ENCODE measurements at places on chromosomes 11 and 22.

GRCh38 chr11:78783301-78783700 lies 208.6 kb upstream of the NARS2 start:
- DNase-seq: no peak

- no peak for DNase-seq
These were observed 96.2 kb upstream of the MTMR2 start for GRCh38 chr11:96019810-96020747.

- no peak for DNase-seq
These were observed 575.4 kb upstream of the LRRC4C start for GRCh38 chr11:42034826-42035225.

GRCh38 chr11:32931606-32932005 lies 39.0 kb downstream of the QSER1 start:
- no peak for DNase-seq

- DNase-seq: no peak
These were observed 163.1 kb downstream of the LARGE1 start for GRCh38 chr22:33757041-33757801.

Measured in stimulated activated CD4-positive, alpha-beta T cell treated with anti-CD3 and anti-CD28 coated beads, Interleukin-4, amount 100 ng/mL, for 48 hours (primary cell).